ENCODE measurements at places on chromosomes 1 and 21. TPM values are rescaled to one million over a fixed set of nuclear protein-coding genes. Genes with fewer than 3 reads are reported as not detected.

Gene ID3
- 195 TPM for total RNA-seq

Gene RNF186
- not detected for total RNA-seq

Gene TRIM45
- 1.5 TPM for total RNA-seq

Gene CAMSAP2
- 0.71 TPM for total RNA-seq

Gene NUAK2
- total RNA-seq, result 26.1 TPM

All from activated B cell treated with CpG ODN at 0.5 μM for 24 hours (primary cell).